Activated CD4-positive, CD25-positive, alpha-beta regulatory T cell treated with anti-CD3 and anti-CD28 coated beads, Interleukin-2, amount 50 U/mL, for 16 hours (primary cell): ENCODE measurements at places on chromosomes 5 and 9.

DNA sequence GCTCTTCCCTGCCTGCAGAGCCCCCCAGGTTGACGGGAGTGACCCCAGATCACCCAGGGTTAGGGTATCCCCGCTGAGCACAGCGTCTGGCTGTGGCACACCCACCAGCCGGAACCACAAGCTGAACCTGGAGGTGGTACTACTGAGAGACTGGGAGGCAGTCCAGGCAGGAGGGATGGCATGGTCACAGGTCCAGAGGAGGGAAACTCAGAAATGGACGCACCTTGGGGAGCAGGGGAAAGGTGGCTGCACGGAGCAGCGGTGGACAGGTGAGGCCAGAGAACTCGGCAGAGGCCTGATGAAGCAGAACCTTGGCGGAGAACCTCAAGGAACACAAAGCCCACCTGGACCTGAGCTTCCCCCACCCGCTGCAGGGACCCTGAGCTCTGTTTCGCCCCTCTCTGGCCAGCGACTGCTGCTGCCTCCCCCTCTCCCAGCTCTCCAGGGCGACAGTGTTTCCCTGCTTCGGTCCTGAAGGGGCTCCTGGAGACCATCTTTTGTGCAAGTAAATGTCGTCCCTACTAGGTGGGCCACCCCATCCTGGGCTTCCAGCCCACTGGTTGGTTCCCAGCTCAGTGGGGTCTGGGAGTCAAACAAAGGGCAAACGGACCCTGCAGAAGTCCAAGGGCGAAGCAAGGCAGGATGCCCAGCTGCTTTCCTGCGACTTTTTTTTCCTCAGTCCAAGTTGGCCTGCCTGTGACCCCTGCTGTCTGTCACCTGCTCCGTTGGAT lies 845 bp downstream of the ADGRD2 start:
- DNase-seq = no peak

DNA sequence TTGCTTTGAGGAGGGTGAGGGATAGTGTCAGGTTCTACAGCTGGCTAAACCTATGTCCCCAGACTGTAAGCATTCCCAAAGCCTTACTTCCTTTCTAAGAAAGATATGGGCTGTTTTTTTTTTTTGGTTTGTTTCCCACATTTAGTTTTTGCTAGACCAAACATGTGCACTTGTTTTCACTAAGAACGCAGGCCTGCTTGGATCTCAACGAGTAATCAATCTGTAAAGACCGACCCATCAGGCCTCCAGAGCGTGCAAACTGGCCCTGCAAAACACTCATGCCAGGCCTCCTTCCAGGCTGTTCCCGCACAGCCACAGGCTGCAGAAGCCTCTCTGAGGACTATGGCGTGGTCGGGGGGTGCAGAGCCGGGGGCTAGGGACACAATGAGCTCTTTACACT lies 304.8 kb upstream of the PANK3 start:
- no peak for DNase-seq

GRCh38 chr5:65822710-65823109 lies 100.7 kb downstream of the NLN start:
- no peak for DNase-seq

GRCh38 chr5:9655641-9656040 lies 25.5 kb upstream of the TAS2R1 start:
- DNase-seq = no peak

DNA sequence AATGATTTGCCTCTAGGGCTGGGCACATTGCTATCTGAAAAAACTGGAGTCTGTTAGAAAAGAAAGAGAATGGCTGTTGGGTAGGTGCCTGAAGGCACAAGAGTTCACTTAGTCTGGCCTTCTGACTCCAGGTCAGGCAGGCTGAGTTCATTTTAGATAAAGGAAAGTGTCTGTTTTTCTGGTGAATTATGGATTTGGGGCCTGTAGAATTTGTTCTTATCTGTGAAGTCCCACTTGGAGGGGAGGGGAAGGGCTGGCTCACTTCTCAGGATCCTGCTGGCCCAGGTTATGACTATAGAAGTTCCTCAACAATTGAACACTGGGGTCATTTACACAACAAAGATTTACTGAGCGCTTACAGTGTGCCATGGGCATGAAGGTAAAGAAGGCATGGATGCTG lies 11.5 kb upstream of the SEPTIN8 start:
- no peak for DNase-seq

GRCh38 chr9:77602852-77603251 lies 45.3 kb downstream of the GNA14 start:
- no peak for DNase-seq

DNA sequence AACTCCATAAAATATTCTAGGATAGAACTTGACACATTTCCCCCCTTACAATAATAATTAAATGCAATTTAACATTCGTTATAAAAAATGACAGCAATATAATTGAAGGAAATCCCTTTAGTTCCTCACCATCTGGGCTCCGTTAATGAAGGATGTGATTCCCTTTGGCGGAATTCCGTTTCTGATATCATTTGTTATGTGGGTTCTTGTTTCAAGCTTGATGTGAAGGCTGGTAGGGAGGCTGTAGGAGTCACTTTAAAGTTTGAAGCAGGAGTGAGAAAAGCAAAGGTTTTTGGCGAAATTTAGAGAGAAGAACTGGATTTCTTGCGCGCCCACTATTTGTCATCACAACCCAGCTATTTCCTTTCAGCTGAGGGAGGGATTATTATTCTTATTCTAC lies 4.0 kb downstream of the RGS7BP start:
- no peak for DNase-seq

- DNase-seq = no peak
Measured at GRCh38 chr5:72846483-72846882, 30.0 kb downstream of the TNPO1 start.

DNA sequence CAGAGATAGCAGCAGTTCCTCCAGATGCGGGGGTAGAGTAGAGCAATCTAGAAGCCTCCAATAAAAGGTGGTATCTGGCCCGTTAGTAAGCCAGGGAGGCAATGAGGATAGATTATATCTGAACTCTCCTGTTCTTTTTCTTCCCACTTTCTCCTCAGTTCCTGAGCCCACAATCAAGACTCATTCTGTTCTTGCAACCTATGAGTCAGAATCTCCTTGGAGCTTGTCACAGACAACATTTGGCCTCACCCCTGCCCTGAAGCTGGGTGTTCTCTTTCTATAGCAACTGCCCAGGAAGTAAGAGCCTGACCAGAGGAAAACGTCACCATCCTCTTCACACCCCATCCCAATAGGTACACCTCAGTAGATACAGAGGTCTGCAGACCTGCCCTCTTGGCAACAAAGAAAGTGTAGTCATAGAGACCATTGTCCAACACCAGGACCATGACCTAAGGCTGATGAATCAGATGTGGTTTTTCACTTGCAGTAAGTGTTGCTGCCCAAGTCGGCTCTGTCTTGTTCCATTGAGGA lies 76.3 kb upstream of the PCA3 start:
- DNase-seq = no peak

- no peak for DNase-seq
Measured at GRCh38 chr9:137602661-137603060, 2.8 kb upstream of the ARRDC1 start.

- DNase-seq = no peak
Measured at GRCh38 chr5:139976703-139977102, 66.4 kb downstream of the NRG2 start.

DNA sequence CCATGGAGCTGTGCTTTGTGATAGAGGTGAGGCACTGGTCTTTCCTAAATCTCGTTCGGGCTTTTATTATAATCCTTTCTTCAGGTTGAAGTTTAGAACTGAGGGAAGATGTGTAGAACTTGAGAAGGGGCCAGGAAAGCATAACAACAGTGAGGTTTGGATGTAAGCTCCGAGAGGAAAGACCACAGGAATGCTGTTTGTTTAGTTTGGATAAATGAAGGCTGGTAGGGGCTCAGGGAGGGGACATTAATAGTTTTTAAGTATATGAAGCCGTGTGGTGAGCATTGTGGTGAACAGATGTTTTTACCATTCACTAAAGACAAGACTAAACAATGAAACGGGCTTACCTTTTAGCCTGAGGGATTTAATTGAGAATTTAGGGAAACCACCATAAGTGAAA lies 130.8 kb downstream of the ARHGAP26 start:
- no peak for DNase-seq

GRCh38 chr5:52983731-52984636 lies 5.2 kb upstream of the ITGA2 start:
- no peak for DNase-seq

GRCh38 chr9:4714266-4715016 lies 26.6 kb downstream of the AK3 start:
- no peak for DNase-seq

DNA sequence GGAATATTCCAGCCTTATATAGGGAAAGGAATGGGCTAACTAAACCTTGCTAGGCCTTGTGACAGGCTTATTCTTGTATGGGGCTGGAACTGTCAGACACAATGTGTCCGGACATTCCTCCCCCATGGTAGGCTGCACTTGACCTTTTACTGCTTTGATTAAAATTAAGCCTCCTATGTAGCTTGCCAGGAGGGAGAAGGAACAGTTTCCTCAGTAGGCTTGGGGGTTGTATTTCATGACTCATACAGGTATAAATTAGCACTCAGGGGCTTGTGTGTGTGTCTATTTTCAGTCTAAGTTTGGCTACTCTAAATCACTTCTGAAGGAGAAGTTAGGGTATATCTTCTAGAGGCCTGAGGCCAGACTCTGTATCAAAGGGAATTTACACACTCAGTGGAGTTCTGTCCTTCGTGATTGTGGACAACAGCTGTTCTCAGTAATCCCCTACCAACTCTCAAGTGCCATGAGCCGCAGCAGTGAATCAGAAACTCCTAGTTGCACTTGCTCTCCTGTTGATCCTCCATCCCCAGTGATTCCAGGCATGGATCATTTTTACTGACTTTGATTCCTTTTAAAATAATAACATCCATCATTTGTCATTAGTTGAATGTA lies 16.4 kb downstream of the ADAMTS16 start:
- DNase-seq = no peak

DNA sequence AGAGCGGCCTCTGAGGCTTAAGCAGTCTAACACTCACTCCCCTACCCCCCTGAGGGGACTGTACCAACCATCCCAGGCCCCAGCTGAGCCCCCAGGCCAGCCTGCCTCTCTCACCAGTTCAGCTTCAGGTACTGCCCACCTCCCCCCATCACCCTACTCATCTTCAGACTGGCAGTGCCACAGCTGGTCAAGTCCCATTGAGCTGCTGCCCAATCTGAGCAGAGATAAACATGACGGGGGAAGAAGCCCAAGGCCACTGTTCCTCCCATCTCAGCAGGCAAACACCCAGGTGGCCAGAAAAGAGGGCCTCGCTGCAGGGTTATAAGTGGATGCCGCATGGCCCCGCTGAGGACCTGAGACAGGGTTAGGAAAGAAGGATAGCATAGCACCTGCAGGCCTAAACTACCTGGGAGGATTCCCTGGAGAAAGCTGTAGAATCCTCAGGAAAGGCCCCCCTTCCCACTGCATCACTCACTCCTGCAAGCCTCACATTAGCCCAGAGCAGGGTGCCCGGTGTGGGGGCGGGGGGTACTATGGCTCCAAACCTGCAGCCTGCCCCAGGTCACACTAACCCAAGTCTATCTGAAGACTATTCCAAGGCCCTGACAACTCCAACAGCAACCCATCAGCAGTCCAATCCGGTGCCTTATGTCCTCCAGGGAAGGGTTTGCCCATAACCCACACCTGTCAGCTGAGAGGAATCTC lies 3.6 kb downstream of the B4GALT1 start:
- no peak for DNase-seq

DNA sequence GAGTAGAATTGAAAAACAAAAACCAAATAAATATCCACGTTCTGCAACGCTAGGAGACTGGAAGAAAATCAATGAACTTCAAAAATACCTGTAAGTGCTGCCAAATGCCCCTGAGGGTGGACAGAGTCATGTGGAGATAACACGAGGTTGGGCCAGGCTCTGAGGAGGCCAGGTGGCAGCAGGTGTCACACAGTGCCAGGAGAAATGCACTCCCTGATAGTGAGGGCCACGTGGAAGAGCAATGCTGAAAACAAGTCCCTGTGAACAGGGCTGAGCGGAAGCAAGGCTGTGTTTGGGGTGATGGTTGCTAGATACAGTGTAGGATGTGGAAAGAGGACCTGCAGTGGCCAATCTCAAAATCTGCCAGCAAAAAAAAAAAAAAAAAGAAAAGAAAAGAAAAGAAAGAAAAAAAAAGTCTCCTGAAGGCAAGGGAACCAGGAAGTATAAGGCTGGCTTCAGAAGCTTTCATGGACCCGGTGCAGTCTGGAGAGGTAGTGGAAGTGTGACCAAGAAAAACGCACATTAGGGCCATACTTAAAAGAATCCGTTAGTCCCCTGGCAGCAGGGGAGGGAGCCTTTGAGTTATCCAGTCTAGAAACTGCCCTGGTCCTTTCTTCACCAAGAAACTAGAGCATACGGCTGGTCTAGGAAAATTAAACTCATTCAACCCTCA lies 16.8 kb downstream of the C1QTNF3 start:
- no peak for DNase-seq

DNA sequence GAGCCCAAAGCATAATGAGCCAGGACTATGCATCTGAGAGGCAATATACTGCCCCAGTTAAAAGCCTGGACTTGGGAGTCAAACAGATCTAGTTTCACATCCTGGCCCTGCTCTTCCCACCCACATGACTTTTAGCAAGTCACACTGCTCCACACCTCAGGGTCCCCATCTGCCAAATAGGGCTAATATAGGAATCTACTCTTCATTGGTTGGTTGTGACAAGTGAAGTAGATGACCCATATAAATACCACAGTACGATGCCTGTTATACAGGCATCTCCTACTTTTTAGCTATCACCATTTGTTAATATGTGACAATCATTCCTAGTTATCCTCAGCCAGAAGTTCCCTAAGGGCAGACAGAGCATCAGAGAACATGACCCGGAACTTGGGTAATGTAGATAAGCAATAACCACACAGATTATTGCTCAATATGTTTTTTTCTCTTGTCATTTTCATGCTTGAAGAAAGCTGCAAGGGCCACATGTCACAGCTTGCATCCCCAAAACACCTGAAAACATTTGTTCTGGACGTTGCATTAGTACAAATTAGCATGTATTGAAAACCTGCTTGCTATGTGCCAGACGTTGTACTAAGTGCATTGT lies 20.4 kb downstream of the ADAM19 start:
- no peak for DNase-seq

GRCh38 chr5:165360784-165361542 lies 1855.5 kb downstream of the MAT2B start:
- no peak for DNase-seq

- DNase-seq = no peak
Measured at GRCh38 chr9:23375511-23375910, 450.5 kb downstream of the ELAVL2 start.

- no peak for DNase-seq
Measured at GRCh38 chr5:89929173-89929572, 480.4 kb downstream of the CETN3 start.
